ENCODE measurements at places on chromosomes 6 and 20. TPM values are rescaled to one million over a fixed set of nuclear protein-coding genes. Genes with fewer than 3 reads are reported as not detected.

MUC22 gene
- total RNA-seq: not detected

CRIP3 gene
- total RNA-seq: not detected

OSBPL2 gene
- 28.6 TPM for total RNA-seq

CRISP1 gene
- not detected for total RNA-seq

SLC9A8 gene
- total RNA-seq: 5.0 TPM

Data from IMR-90 (cell line).